ENCODE measurements at places on chromosomes 1 and 21.

- DNase-seq, result no peak
Observed at GRCh38 chr1:32393832-32394140, 455 bp downstream of the BSDC1 start.

DNA sequence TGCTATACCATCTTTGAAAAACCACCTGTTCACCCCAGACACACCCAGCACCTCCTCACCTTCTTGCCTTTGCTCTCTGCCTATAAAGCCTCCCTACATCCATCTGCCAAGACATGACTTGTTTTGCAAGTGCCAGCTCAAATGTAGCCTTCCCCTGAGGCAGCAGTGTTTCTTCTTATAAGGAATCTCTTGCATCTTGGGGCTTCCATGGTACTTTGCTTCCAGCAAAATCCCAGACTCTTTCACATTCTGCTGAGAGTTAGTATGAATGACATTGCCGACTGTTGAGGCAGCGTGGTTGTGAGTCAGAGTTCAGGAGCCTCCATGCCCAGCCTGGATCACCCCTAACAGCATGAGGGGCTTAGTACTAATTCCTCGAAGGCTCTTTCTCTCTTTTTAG is 217.4 kb upstream of the RUNX1 start:
- DNase-seq, result no peak

DNA sequence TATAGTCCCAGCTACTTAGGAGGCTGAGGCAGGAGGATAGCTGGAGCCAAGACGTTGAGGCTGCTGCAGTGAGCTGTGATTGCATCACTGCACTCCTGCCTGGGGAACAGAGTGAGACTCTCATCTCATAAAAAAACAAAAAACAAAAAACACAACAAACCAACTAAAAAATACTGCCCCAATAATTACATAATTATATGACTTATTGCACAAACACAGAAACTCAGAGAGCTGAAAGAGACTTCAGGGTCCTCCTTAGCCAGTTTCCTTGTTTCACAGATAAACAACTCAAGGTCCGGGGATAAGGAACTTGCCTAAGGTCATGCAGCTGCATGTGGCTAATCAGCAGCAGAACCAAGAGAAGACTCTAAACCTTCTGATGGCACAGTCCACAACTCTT is 11.9 kb downstream of the EXTL2 start:
- DNase-seq, result peak; percentile 6

GRCh38 chr1:229508823-229509337 is 739 bp upstream of the NUP133 start:
- DNase-seq, result no peak

DNA sequence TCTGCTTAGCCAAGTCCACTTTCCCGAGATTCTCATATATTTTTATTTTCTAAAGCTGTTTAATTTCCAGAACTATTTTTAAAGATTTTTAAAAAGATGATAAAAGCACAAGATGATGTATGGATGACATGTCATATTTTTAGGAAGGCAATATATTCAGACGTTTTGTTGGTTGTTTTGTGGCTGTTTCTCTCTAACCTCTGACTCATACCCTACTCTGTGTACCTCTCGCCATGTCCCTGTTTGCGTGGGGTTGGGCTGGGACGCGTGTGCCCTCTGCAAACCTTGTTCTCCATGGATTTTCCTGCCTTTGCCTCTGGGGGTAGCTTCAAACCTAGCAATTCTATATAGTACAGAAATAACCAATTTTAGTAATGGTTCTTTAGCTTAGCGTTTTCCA is 132.0 kb downstream of the GALNT2 start:
- DNase-seq, result no peak

DNA sequence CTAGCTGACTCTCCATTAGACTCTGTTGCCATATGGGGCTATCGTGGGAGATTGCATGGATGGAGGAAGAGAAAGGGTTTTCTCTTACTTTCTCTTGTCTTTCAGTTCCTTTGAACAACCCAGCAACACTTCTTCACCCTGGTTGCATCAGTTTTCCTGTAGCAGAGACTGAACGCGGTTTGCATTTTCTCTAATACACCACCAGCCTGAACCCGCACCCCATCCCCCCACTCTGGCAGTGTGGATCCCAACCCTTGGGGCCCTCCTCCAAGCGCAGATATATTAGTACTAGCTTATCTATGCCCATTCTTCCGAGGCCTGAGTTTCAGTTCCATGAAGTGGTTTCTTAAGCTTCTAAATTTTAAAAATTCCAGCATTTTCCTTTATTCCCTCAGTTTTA is 12.6 kb downstream of the DR1 start:
- DNase-seq, result no peak

GRCh38 chr1:226093621-226094020 is 31.1 kb downstream of the H3-3A start:
- DNase-seq, result no peak

DNA sequence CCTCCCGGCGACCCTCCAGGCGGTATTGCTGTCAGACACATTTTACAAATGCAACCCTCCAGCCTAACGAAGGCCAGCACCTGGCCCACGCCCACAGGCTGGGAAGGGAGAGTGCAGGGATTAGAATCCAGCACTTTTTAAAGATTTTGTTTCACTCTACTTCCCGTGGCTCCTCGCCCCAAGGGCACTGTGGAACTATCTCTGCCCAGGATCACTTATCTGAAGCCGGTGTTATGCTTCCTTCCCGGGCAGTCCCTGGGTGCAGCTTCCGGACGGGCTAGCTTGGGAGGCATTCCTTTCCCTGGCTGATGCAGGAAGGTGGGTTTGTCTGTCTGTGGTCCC is 35.8 kb downstream of the CCN1 start:
- DNase-seq, result no peak

DNA sequence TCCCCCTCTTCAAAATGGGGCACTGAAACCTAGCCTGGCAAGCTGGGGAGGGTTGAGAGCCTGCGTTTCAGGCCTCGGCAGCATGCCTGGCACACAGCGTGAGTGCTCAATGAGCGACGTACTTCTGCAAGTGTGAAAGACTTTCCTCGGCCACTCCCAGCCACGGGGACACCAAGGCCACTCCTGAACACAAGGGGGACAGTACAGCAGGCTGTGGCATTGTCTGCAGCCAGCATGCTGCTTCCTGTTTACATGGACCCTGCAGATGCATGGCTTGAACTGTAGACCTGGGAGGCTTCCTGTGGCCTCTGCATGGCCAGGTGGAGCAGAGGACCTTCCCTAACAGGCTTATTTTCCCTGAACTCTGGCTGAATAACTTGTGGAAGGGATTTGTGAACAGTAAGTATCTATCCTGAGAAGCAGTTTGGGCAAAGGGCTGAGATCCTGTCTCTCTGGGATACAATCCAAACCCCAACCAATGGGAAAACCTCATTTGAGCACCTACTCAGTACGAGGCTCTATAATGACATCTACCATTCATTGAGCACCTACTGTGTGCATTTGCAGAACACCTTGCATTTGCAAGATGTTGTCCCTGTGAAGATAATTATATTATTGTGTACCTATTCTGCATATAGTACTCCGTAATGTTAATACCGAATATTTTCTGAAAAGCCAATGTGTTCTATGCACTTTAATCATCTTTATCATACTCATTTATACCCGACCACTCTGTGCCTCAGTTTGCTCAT is 9.9 kb upstream of the HSPG2 start:
- DNase-seq, result no peak

DNA sequence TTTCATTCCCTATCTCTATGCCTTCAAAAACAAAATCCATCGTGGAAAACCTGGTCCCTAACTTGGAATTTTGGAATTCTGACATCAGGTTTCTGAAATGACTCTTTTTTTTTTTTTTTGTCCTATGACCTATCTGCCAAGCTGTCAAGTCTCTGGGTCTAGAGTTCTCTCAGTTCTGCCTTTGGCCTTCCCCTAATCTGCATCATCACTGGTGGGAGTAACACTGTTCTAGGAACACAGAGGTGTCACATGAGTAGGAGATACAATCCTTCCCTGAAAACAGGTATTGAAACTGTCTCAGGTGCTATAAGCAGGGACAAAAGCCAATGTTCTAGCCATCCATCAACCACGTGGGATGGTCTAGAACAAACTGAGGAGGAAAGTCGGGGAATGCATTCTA is 142.0 kb upstream of the ATP1B1 start:
- no peak for DNase-seq

DNA sequence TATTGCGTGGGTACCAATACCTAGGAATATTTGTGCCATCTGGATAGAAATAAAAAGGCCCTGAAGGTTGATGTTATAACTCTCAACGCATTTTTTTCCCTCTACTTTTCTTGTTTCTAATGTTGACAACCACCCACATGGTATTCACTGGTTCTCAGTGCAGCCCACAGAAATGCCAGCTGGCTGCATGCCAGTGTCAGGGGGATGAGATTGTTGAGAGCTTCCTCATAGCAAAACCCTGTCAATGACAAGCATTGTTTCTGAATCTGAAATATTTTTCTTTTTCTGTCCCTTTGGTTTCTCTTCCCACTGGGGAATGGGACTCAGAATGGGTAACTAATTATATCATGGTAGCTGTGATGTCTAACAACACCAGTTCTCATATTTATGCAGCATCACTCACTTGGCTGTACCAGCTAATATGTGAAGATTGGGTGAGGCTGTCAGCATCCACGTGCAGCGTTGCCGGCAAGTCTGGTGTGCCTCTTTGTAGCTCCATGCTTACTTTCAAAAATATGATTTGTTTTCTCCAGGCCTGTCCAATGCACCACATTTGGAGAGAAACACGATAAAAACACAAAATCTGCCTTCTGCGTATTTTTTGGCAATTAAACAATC is 284.6 kb downstream of the PTBP2 start:
- DNase-seq, result no peak

GRCh38 chr1:182629499-182630096 is 25.4 kb upstream of the RGS16 start:
- DNase-seq, result no peak

GRCh38 chr1:156670359-156670758 is 6.8 kb downstream of the NES start:
- DNase-seq, result no peak

- no peak for DNase-seq
Observed at GRCh38 chr1:98366343-98366742, 295.2 kb upstream of the SNX7 start.
